ENCODE measurements at places on chromosomes 4 and X. TPM values are rescaled to one million over a fixed set of nuclear protein-coding genes. Genes with fewer than 3 reads are reported as not detected.

The EVC gene
- 43.6 TPM for total RNA-seq

GRCh38 chrX:19183761-19184477, 61.7 kb upstream of the ADGRG2 start:
- no peak overlapping the region for H3K4me3 ChIP-seq
- no peak overlapping the region for H3K27ac ChIP-seq
- no peaks in the 10 kb centered on the region for H3K4me1 ChIP-seq
- H3K27me3 ChIP-seq: no peaks in the 10 kb centered on the region
- H3K36me3 ChIP-seq: no peaks in the 10 kb centered on the region
- DNase-seq: peak; percentile 32

GRCh38 chr4:89836031-89836745, 773 bp downstream of the SNCA start:
- H3K4me1 ChIP-seq: peaks cover 3% of the 10 kb centered on the region
- H3K27ac ChIP-seq: peak overlapping the region; percentile 47
- H3K27me3 ChIP-seq: no peaks in the 10 kb centered on the region
- DNase-seq: peak; percentile 7
- H3K4me3 ChIP-seq: peak overlapping the region; percentile 67
- no peaks in the 10 kb centered on the region for H3K36me3 ChIP-seq

GRCh38 chr4:89204624-89205023, 93.3 kb downstream of the TIGD2 start:
- H3K4me3 ChIP-seq: no peak overlapping the region
- H3K36me3 ChIP-seq: no peaks in the 10 kb centered on the region
- no peaks in the 10 kb centered on the region for H3K27me3 ChIP-seq
- H3K4me1 ChIP-seq: no peaks in the 10 kb centered on the region

GRCh38 chr4:188132232-188132631, 7.0 kb upstream of the TRIML1 start:
- H3K27ac ChIP-seq: no peak overlapping the region
- no peaks in the 10 kb centered on the region for H3K4me1 ChIP-seq
- H3K27me3 ChIP-seq: no peaks in the 10 kb centered on the region
- DNase-seq: no peak
- no peak overlapping the region for H3K4me3 ChIP-seq

- peaks cover 13% of the 10 kb centered on the region for H3K4me1 ChIP-seq
- peak overlapping the region; percentile 44 for H3K27ac ChIP-seq
- DNase-seq: peak; percentile 93
- H3K36me3 ChIP-seq: no peaks in the 10 kb centered on the region
Measured at GRCh38 chr4:152073351-152074087, 312.7 kb upstream of the GATB start.

- no peak overlapping the region for H3K27ac ChIP-seq
- no peaks in the 10 kb centered on the region for H3K4me1 ChIP-seq
- H3K27me3 ChIP-seq: no peaks in the 10 kb centered on the region
- DNase-seq: no peak
- H3K36me3 ChIP-seq: no peaks in the 10 kb centered on the region
- H3K4me3 ChIP-seq: no peak overlapping the region
Measured at GRCh38 chr4:137541181-137541580, 8.9 kb upstream of the PCDH18 start.

GRCh38 chr4:8841678-8842268, 29.9 kb downstream of the HMX1 start:
- H3K27ac ChIP-seq: no peak overlapping the region
- no peaks in the 10 kb centered on the region for H3K4me1 ChIP-seq
- no peak overlapping the region for H3K4me3 ChIP-seq
- H3K27me3 ChIP-seq: no peaks in the 10 kb centered on the region
- H3K36me3 ChIP-seq: no peaks in the 10 kb centered on the region
- no peak for DNase-seq

DNA sequence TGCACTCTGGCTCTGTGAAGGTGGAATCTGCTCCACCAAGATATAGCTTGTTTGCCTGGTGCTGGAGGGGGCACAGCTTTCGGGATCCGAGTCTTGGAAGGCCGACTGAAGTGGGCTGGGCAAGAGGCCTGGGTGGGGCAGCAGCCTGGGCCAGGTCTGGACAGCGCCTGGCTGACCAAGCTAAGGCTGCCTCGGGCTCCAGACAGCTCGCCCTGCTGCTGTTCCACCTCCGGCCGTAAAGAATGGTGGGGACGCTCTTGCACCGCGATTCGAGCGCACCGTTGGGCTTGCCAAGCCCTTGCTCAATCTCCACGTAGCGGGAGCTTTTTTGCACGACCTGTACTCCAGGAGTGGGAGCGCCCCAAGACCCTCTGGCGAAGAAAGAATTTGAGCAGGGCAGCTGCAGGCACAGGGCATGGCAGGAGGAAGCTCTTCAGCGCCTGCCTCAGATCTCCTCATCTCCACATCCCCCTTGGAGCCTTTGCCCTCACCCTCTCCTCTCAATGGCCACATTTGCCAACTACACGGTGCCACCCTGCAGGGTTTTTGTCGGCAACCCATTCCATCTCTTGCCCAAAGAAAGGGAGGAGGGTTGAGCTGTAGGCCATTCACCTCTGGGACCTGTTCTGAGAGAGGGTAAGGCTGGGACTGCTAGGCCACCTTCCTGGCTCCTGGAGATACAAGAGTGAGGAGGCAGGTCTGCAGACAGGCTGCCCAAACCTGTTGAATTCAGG, 18.9 kb downstream of the CNGA2 start:
- H3K36me3 ChIP-seq: no peaks in the 10 kb centered on the region
- H3K4me3 ChIP-seq: no peak overlapping the region
- no peaks in the 10 kb centered on the region for H3K27me3 ChIP-seq
- DNase-seq: peak; percentile 55
- H3K4me1 ChIP-seq: no peaks in the 10 kb centered on the region

- no peak for DNase-seq
- peak overlapping the region; percentile 81 for H3K27ac ChIP-seq
- H3K4me1 ChIP-seq: peaks cover 20% of the 10 kb centered on the region
- H3K36me3 ChIP-seq: no peaks in the 10 kb centered on the region
Measured at GRCh38 chr4:689723-690122, 772 bp upstream of the SLC49A3 start.

GRCh38 chr4:99321241-99322191, at the start of gene ADH1B:
Gene ADH1B, minus strand, starts transcription at chr4:99321401. Its CDS starts 70 bp downstream, at chr4:99321331.
- H3K4me1 ChIP-seq: no peaks in the 10 kb centered on the region
- H3K27ac ChIP-seq: no peak within 1 kb of the TSS
- H3K36me3 ChIP-seq: no peaks in the 10 kb centered on the region
- no peak for DNase-seq

DNA sequence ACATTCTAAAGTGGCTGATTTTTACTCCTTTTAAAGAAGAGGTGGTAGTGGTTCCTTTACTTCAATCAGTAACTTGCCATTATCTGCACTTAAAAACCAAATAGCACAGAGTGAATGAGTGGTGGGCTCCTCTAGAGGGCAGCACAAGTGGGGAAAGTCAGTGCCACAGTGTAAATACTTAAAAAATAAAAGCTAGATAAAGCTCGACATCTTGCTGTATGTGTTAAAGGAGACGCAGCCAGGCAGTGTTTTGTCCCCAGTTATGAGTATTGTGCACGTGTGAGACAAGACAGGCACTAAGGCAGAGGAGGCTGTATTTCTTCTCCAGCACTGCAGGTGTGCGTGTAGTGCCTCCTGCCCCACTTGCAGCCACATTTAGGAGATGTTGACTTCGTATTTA, 24.6 kb downstream of the NAP1L5 start:
- peaks cover 7% of the 10 kb centered on the region for H3K36me3 ChIP-seq
- peak; percentile 19 for DNase-seq
- peaks cover 3% of the 10 kb centered on the region for H3K4me1 ChIP-seq
- H3K27ac ChIP-seq: no peak overlapping the region
- no peak overlapping the region for H3K4me3 ChIP-seq
- no peaks in the 10 kb centered on the region for H3K27me3 ChIP-seq

DNA sequence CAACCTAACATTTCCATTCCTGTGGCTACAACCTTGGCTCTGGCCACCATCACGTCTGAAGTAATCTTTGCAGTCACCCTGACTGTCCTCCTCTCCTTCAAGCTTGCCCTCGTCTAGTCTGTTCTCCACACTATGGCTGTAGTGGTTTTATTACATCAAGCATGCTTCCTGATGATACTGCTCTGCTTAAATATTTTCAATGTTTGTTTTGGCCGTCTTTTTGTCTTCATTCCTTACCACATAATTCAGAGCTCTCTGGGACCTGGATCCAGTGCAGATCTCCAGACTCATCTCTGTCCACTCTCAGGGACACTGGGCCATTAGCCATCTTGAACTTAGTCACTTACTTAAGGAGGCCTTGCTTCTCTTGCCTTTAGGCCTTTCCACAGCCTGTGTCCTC, 27.7 kb upstream of the FREM3 start:
- no peaks in the 10 kb centered on the region for H3K27me3 ChIP-seq
- no peaks in the 10 kb centered on the region for H3K4me1 ChIP-seq
- H3K27ac ChIP-seq: no peak overlapping the region
- no peak for DNase-seq
- no peak overlapping the region for H3K4me3 ChIP-seq
- no peaks in the 10 kb centered on the region for H3K36me3 ChIP-seq

The TASL gene
- total RNA-seq: 0.81 TPM

DNA sequence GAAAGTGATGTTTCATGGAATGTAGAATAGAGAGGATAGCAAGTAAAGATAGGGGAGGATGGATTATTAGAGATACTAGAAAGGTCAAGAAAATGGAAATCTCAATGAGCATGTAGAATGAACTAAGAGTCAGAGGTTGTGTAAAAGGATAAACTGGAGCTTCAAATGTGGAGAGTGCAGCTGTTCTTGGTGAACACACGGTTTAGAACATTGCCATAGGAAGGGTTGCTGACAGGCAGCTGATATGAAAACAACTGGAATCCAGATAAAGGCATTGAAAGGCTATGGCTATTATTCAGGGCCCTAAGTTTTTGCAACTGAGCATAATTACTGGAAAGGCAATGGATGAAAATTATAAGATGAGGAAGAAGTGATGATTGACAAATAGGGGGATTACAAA, 239.6 kb upstream of the VEGFC start:
- no peaks in the 10 kb centered on the region for H3K36me3 ChIP-seq
- H3K4me1 ChIP-seq: no peaks in the 10 kb centered on the region
- H3K4me3 ChIP-seq: no peak overlapping the region
- DNase-seq: no peak

Data from thyroid gland (tissue), 4 donors.